Activated CD4-positive, alpha-beta T cell treated with anti-CD3 and anti-CD28 coated beads, Interleukin-2, Interleukin-4, amounts not matched to agents 100 ng/mL and 50 ng/mL, durations not matched to agents 16 hours and 8 hours (primary cell): ENCODE measurements at places on chromosomes 5 and 9.
A peak's percentile ranks its signal among the peaks of the same experiment; 100 is the strongest.

DNA sequence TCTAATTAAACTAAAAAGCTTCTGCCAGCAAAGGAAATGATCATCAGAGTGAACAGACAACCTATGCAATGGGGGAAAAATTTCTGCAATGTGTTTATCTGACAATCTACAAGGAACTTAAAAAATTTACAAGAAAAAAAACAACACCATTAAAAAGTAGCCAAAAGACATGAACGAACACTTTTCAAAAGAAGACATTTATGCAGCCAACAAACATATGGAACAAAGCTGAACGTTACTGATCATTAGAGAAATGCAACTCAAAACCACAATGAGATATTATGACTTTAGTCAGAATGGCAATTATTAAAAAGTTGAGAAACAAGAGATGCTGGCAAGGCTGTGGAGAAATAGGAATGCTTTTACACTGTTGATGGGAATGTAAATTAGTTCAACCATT lies 530.4 kb upstream of the DAB2 start:
- DNase-seq, result no peak

- DNase-seq, result no peak
Observed at GRCh38 chr5:21181609-21182125, 1193.7 kb upstream of the CDH18 start.

GRCh38 chr5:52283221-52283620 lies 504.5 kb upstream of the ITGA1 start:
- no peak for DNase-seq

DNA sequence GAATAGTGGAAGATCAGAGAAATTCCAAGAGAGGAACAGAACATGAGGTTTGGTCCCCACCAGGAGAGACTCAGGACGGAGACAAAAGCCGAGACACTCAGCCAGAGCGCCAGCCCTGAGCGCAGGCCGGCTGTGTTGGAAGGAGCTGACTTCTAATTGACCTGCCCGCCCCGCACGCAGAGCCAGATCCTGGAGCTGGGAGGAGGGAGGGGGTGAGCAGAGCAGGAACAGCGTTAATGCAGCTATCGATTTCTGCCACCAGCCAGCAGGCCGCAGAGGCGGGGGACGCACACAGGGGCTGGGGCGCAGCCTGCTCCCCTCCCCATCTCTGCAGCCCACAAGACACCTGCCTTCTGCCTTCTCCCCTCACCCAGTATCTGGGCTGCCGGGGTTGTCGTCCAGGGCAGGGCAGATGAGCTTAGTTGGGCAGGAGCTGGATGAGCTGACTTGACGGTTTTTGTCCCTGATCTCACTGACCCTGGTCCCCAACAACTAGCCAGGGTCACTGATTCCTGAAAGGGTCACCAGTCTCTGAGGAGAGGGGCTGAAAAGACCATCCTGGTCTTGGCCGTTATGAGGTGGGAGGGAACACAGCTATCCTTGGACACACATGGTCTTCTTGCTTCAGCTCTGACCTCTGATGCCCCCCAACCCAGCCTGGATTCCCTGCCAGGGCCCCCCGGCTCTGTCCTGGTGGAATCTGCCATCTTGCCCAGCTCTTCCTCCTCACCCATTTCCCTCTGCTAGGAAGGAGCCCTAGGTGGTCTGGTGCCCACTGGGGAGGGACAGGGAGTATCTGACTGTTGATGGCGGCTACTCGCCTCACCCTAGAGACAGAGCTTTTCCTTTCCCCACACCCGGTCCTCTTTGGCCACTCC lies 29.8 kb downstream of the CXXC5 start:
- DNase-seq, result no peak

GRCh38 chr5:61069150-61069549 lies 93.1 kb downstream of the SMIM15 start:
- DNase-seq, result no peak

DNA sequence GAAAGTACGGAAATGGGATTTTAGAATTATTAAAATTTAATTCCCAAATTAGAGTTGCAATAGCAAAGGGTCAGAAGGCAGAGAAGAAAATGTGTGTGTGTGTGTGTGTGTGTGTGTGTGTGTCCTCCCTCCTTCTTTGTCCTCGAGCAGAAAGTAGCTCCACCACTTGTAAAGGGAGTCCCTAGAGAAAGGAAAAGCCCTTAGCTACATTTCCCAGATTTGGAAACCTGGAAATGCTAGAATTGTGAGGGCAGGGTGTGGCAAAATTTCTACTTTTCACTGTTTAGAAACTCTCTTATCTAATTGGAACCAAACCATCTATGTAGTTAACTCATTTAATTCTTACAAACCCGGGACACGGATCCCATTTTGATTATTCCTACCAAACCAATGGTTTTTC lies 33.2 kb upstream of the LIFR start:
- DNase-seq, result no peak

- no peak for DNase-seq
Observed at GRCh38 chr9:109997682-109998081, 210.3 kb downstream of the C9orf152 start.

GRCh38 chr5:73901043-73901442 lies 275.0 kb downstream of the ARHGEF28 start:
- no peak for DNase-seq

DNA sequence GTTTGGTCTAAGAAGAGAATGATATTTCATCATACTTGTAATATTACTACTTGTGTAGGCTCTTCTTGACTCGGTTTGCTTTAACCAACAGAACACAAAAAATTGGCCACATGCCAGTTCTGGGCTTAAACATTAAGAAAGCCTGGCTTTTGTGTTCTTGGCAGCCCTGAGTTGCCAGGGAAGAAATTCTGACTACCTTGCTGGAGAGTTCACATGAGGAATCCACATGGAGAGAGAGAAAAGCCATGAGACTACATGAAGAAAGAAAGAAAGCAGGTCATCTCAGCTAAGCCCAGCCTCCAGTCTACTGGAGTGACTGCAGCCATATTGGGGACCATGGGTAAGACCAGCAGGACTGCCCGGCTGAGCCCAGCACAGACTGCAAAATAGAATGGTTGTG lies 524.8 kb downstream of the RAB3C start:
- DNase-seq, result no peak

DNA sequence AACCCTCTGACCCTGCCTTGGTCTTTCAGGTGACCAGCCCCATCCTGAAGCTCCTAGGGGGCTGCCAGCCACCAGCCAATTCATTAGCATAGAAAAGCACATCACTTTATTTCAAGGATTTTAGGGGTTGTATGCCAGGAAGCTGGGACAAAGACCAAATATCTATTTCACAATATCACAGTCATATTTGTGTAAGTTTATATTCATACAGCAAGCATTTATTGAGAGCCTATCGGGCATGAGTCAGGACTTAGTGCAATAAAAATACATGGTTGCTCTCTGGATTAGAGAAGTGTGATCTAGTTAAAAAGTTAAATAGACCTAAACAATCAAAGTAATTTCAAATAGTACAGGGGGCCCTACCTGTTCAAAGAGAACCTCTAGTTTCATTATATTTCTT lies 113.8 kb downstream of the ERCC6L2 start:
- no peak for DNase-seq

GRCh38 chr5:74953937-74954720 lies 87.9 kb upstream of the FAM169A start:
- DNase-seq, result no peak

GRCh38 chr9:11618241-11618805 lies 1005.5 kb upstream of the PTPRD start:
- DNase-seq, result no peak

DNA sequence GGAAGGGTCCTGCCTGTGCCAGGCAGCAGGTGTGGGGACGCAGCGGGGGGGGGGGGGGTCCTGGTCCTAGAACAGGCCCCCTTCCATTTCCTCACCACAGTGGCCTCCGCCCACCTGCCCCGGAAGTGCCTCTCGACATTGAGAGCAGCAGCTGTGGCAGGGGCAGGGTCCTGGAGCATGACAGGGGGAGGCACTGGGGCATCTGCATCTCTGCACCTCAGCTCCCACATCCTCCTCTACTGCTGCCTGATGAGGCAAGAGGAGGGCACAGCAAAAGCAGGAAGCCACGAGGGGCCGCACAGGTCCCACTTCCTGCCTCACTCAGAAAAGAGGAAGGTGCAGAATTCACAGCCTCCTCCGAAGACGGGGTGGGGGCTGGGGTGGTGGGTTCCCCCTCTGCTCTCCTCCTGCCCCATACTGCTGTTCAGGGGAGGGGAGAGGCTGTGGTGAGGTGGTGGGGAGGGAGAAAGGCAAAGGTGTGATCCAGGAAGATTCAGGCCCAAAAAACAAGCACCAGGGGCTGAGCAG lies 14.8 kb downstream of the AKNA start:
- peak; percentile 93 for DNase-seq

- no peak for DNase-seq
Observed at GRCh38 chr5:67038817-67039603, 157.6 kb downstream of the CD180 start.

- DNase-seq, result no peak
Observed at GRCh38 chr9:113608082-113608685, 144.7 kb downstream of the RGS3 start.

- no peak for DNase-seq
Observed at GRCh38 chr5:36418152-36418979, 116.7 kb upstream of the RANBP3L start.

DNA sequence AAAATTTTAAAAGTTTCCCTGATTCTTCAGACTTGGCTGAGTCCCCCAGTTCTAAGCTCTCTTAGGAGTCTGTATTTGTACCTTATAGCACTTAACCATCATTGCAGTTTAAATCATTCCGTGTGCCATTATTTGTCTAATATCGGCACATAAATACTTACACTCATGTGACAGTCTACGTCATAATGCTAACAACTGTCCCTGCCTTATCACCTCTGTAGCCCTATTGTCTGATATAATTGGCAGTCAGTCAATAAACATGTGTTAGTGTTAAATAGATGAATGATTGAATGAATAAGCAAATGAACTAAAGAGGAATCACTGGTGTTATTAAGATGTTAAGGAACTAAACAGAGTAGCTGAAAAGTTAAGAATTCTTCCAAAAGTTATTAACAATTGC lies 287.8 kb downstream of the EBF1 start:
- no peak for DNase-seq

GRCh38 chr9:2231829-2232228 lies 216.7 kb downstream of the SMARCA2 start:
- DNase-seq, result no peak

DNA sequence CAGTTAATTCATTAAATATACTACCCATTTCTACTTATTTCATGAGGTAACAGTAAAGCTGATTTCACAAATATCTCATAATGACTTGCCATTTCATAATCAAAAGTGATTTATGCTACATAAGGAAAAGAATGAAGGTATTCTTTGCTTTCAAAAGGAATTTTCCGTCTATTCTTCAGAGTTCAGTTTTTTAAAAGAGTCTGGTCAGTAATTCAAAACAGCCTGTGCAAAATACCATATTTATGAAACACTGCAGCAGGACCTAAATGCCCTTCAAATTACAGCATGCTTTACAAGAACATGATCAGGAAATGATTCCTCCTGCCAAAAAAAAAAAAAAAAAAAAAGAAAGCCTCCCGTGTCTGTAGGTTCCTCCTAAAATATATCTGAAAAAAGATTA lies 154.7 kb downstream of the KIAA0825 start:
- no peak for DNase-seq

- DNase-seq, result no peak
Observed at GRCh38 chr9:68555437-68556150, 14.9 kb upstream of the TMEM252 start.
